Activated CD4-positive, alpha-beta memory T cell treated with anti-CD3 and anti-CD28 coated beads, Interleukin-2, amount 10 ng/mL, durations not matched to agents 7 days and 5 days (primary cell): ENCODE measurements at places on chromosomes 3 and 15. TPM values are rescaled to one million over a fixed set of nuclear protein-coding genes. Genes with fewer than 3 reads are reported as not detected.

Gene GPR15
- 111 TPM for total RNA-seq

Gene NRG4
- not detected for total RNA-seq

GRCh38 chr3:136250903-136251460 is 842 bp downstream of the PCCB start:
- DNase-seq: peak; percentile 19

DNA sequence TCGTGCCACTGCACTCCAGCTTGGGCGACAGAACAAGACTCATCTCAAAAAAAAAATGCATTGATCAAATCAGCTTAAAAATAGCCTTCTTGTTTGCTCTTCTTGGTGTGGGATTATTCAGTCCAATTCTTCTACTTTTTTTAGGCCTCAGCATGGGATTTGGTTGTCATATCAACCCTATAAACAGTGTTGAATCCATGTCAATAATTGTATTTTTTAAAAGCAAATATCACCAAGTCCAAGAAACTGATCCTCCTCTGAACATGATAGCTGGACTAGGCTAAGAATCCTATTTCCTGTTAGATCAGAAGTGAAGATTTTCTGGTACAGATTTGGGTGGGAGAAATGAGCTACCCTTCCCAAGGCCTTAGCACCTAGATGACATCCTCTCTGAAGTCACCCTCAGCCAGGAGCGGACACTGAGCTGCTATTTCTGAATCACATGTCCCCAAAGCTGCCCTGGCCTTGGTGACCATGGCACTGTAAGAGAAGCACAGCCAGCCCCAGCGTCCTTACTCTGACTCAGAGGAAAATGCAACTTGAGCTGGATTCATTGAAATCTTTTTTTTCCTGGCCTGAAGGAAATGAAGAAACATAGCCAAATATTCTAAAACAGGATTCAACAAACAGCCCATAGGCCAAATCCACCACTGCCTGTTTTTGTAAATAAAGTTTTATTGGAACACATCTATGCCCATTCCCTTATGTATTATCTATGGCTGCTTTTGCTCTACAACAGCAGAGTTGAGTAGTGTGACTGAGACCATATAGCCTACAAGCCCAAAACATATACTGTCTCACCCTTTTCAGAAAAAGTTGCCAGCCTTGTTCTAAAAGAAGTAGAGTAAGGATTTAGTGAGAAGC is 215.9 kb upstream of the CTDSPL start:
- no peak for DNase-seq

DNA sequence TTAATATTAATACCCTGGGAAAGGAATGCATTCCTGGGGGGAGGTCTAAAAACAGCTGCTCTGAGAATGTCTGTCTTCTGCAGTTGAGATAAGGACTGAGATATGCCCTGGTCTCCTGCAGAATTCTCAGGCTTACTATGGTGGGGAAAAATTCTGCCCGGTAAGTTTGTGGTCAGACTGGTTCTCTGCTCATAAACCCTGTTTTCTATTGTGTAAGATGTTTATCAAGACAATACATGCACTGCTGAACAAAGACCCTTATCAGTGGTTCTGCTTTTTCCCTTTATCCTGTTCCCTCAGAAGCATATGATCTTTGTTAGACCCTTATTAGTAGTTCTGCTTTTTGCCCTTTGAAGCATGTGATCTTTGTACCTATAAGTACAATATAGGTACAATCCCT is 494.6 kb downstream of the CNTN6 start:
- no peak for DNase-seq

DNA sequence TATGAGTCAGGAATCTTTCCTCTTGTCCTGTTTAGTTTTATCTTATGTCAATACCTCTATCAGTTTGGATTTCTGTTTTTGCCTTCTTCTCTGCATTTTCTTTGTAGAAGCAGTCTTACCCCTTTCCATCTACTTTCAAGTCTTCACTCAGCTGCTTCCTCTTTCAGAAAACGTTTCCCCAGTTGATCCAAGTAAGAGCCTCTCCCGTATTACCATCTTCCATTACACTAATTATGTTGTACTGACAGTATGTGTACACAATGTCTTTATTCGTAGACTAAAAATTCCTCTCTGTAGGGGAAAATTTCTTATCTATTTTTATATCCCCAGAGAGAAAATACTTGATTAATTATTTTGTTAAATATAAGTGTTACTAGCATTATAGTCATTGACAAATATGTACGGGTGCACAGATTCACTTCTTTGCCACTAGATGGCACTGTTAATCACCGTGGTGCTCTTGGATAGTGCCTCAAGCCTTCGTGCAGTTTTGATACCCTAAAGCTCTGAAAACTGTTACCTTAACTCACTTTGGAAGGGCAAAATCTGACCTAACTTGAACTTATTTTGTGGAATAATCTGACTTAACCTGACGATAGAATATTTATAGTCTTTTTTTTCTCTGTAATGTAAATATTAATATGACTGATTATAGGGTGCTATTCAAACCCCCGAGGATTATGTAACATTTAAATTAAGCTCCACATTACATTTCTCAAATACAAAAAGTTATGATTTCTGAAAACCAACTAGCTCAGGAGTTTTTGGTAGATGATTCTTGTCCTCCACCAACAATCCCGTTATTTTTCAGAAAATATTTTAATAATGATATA is 74.2 kb upstream of the POU1F1 start:
- no peak for DNase-seq
